ENCODE measurements at places on chromosomes 4 and X.

DNA sequence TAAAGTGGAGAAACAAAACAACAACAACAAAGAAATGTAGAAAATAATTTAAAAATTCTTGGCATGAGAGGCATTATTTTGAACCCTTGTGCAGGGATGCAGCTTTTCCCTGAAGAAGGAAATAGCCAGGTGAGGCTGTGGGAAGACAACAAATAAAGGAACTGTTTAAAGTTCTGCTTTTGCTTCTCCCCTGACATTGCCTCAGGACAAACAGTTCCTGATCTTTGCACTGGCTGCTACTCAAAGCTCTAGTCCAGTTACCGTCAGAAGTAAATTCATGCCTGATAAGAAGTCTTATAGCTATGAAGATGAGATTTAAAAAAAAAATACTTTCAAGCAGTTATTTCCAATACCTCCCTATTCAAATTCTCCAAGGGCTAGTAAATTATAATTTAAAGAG, 233.8 kb downstream of the IL15 start:
- DNase-seq = no peak

- DNase-seq = peak; percentile 99
These were observed at the start of gene TRMT10A for GRCh38 chr4:99563310-99564186. TSS of gene TRMT10A (minus strand) at chr4:99564039. CDS start at chr4:99559338, 4,701 bp downstream.

GRCh38 chr4:152309418-152309817, 226.5 kb downstream of the FBXW7 start:
- no peak for DNase-seq

- DNase-seq = no peak
These were observed 180.1 kb downstream of the BANK1 start for GRCh38 chr4:101970547-101971155.

DNA sequence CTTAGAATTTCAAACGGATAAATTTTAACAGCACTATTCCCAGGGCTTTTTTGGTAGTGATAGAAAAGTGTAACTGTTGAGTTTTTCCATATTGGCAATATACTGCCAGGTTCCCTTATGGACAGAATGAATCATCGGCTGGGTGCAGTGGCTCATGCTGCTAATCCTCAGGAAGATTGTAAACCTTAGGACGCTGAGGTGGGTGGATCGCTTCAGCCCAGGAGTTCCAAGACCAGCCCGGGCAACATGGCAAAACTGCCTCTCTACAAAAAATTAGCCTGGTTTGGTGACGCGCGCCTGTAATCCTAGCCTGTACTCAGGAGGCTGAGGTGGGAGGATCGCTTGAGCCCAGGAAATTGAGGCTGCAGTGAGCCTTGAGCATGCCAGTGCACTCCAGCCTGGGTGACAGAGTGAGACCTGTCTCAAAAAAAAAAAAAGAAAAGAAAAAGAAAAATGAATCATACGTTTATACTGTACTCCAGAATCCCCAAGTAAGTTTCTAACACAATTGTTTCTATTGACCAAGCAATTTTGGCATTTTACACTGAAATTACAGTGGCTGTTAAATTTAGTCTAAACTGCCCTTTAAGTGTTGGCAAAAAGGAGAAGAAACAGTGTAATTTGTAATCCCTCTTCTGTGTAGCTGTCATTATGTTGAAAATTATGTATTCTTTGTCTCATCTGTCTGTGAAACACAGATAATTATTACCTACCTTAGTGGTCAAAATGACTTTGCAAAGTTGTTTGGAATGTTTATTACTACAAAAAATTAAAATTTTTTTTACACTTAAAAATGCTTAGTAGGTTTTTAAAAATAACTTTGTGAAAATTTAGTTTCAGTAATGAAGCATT, 1.8 kb downstream of the SLC30A9 start:
- no peak for DNase-seq

DNA sequence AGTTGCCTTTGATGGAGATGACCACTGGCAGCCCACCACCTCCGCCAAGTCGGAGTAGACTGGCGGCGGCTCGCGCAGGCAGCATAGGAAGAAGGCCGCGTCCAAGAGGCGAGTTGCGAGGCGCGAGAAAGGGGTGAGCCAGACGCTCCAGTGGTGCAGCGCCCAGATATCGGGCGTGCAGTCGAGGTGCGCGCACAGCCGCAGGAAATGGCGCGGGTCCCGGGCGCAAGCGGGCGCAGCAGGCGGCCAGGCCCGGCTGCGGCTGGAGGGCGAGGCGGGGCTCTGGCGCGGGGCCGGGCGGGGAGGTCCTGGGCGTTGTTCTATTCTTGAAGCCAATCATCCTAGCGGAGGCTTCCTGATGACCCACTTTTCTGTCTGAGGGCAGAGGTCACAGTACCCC, 13.2 kb upstream of the PGRMC1 start:
- no peak for DNase-seq

DNA sequence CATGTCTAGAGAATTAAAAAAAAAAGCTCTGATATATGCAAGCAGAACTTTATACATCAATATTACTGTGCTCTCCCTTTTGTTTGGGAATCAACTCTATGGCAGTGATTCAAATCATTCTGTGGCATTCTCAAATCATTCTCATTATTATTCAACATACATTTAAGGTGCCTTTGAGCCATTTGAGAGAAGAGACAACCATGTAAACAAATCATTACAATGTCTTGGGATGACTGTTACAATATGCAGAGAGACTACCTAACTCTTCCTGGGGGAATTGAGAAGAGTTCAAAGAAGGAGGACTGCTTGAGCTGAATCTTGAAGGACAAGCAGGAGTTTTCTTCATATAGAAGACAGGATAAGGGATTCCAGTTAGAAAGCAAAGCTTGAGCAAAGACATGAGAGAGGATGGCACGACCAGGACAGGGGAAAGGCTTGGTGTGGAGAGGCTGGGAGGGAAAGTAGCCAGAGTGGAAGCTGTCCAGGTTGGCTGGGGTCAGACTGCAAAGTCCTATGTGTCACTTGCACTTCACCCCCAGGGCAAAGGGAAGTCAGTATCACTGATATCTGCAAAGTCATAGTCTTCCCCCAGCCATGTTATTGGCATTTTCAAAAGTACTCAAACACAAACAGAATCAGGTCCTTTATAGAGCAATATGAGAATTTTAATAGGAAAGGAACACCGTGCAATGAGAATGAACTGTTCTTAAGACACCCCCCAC, 9.0 kb downstream of the SEC24D start:
- no peak for DNase-seq

DNA sequence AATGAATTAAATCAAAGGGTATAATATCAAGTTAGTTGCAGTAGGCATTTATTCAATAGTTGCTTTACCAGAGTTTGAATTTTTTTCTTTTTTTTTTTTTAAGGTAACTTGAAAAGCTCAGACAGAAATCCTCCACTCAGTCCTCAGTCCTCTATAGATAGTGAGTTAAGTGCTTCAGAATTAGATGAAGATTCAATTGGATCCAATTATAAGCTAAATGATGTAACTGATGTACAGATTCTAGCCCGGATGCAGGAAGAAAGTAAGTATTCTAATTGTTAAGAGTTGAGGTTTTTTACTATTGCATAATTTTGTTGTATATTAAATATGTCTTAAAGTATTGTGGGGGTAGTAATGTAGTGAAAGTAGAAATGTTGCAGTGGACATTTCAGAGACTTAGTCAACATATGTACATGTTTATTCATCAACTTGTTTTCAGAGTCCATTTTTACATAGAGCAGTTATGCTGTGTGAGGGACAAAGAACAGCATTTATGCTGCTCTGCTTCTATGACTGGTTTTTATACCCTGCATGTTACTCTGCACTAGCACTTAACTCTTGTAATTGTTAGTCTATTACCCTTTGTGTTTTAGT, 38.4 kb downstream of the SLAIN2 start:
- no peak for DNase-seq

GRCh38 chr4:155371432-155372043, 5.2 kb downstream of the MAP9 start:
- DNase-seq = no peak

DNA sequence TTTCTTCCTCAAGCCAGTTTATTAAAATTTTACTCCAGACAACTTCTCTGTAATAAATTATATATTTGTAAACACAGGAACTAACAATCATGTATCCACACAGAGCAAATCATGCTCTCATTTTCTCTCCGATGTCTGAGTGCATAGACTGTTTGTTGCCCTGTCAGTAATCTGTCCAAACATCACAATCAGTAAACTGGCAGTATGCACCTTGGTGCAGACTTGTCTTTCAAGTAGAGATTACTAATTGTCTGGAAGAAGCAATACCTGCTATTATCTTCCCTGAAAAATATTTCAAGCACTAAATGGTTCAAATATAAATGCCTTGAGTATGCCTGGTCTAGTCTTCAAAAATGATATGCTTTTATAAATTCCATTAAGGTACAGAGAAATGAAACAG, 1260.9 kb downstream of the C4orf33 start:
- no peak for DNase-seq

GRCh38 chr4:61877893-61878292, 677.8 kb downstream of the ADGRL3 start:
- no peak for DNase-seq

DNA sequence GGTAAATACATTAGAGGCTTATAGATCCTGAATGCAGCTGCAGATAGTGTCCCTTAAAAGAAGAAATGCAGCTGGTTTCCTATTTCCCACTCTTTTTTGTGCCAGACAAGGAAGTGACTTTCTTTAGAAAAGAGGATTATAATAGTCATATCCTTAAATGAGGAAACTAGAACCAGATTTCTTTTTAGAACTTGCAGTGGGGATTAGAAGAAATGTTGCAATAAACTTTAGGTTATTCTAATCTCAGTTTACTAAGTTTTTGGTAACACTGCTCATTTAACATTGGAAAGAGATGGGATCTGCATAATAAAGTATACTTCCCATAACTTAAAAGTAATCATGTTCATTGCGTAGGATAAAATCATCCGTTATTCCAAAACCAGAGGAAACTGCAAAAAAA, 101.9 kb downstream of the SLIT2 start:
- DNase-seq = no peak

- DNase-seq = no peak
These were observed 206.0 kb upstream of the ARHGAP24 start for GRCh38 chr4:85268961-85269360.

GRCh38 chrX:64191281-64192010, 14.1 kb downstream of the AMER1 start:
- DNase-seq = no peak

GRCh38 chrX:156002507-156002906, 5.0 kb downstream of the IL9R start:
- DNase-seq = no peak

DNA sequence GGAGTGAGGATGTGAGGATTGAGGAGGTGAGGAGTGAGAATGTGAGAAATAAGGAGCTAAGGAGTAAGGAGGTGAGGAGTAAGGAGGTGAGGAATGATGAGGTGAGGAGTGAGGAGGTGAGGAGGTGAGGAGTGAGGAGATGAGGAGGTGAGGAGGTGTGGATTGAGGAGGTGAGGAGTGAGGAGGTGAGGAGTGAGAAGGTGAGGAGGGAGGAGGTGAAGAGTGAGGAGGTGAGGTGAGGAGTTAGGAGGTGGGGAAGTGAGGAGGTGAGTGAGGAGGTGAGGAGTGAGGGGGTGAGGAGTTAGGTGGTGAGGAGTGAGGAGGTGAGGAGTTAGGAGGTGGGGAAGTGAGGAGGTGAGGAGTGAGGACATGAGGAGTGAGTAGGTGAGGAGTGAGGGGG, 74.8 kb upstream of the MXD4 start:
- peak; percentile 8 for DNase-seq

DNA sequence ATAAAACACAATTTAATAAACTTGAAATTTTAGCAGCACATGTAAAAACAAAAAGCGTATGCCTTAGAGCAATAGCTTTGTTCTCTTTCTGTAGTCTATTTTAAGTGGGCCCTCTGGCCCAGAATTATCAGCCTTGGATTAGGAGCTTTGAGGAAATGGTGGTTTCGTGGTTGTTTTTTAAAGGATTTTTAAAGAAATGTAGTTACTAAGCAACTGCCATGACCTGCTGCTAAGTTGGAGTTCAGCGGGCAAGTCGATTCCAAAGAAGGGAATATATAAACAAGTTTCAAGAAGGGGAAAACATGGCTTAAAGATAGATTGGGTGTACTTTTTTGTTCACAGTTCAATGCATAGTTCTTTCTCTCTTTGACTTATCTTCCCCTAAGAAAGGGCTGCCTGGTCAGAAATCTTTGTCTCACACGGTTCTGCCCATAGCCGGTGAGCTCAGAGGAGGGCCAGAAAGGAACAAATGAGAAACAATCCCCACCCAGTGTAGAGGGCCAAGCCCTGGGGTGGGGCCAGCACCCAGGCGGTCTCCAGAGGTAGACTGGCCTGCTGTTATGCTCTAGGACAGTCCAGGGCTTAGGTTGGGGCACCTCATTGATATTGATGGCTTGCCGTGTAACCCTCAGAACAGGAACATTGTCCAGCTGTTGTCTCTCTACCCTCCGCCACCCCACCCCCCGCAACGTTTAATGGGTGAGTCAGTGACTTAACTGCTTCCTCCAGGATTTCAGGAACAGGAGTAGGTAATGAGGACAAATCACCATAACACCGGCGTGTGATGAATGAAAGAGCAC, 32.5 kb downstream of the DLG3 start:
- no peak for DNase-seq

- DNase-seq = no peak
These were observed 221.3 kb downstream of the ANTXR2 start for GRCh38 chr4:79851625-79852304.

DNA sequence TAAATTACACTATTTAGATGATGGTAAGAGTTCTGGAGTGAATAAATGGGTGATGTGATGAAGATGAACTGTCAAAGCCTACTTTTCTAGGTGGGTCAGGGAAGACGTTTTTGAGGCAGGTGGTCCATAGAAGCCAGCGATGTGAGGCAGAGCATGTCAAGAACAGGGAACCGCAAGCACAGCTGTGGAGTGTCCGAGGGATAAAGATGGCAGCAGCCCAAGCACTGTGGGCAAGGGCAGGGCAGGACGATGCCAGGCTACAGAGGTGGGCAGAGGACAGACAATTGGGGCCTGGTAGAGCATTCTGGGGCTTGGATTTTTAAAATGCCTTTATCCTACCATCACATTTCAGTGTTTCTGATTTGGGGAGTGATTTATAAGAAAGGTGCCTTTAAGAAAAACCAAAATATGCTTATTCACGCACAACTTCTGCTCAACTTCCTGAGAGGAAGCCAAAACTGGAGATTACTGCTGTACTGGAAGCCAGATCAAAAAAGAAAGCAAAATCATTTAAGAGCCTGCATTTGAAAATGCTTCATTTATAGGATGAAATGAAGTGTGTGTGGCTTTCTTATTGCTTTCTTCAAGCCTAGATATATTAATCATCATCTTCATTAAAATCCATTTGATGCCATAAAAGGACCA, 119.0 kb upstream of the WDR17 start:
- DNase-seq = peak; percentile 71

DNA sequence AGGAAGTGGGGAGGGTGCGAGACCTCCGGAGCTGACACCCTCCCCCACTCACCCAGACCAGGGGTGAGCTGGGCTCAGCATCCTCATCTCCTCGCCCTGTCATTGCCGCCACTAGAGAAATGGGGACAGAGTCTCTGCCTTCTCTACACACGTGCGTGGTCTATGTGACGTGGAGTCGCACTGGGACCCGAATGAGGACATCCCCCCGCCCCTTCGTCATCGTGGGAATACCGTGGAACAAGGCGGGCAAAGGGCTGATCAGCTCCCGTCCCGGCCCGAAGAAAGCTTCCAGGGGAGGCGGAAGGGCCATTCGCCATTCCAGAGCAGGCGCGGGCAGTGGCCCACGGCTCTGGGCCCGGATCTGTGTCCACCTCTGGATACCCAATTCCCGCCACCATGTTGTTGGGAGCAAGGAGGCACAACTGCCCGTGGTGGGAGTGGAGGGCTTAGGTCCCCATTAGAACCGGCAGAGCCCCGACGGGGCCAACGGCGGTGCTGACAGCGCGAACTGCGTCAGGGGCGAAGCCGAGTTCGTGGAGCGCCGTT, 12.0 kb downstream of the HMX1 start:
- no peak for DNase-seq

Measured in spleen (tissue), 13 donors.